Retina (tissue), 1 donor: ENCODE measurements at places on chromosomes 7 and 10.

- DNase-seq = no peak
Measured at GRCh38 chr7:157380416-157380815, 43.6 kb downstream of the DNAJB6 start.

GRCh38 chr7:18109762-18110161 is 82.1 kb upstream of the PRPS1L1 start:
- DNase-seq = no peak

DNA sequence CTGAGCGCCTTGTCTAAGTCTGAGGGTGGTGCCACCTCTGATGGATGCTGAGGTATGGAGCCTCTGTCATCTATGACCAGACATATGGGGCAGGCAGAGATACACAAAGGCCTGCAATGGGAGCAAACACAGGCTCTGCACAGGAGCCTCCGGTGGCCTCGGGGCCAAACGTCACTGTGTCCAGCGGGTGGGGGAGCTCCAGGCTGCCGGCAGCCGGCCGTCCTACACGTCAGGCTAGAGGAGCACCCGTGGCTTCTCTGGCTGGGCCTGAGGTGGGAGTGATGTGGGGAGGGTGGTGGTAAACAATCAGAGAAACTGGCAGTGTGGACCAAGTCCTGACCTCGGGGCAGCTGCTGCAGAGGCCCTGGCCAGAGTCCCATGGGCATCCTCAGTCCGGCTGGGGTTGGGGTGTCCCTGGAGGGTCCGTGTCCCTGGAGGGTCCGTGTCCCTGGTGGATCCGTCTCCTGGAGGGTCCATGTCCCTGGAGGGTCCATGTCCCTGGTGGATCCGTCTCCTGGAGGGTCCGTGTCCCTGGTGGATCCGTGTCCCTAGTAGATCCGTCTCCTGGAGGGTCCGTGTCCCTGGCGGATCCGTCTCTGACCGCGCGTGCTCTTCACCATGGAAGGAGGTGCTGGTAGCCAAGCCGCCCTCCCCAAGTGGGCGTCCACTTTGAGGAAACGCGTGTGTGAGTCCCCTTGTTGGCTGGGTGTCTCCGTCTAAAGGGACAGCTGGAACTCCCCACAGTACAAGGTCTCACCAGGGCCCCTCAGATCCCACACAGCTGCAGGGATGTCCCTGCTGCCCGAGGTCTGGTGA is 24.2 kb upstream of the FAM20C start:
- no peak for DNase-seq

DNA sequence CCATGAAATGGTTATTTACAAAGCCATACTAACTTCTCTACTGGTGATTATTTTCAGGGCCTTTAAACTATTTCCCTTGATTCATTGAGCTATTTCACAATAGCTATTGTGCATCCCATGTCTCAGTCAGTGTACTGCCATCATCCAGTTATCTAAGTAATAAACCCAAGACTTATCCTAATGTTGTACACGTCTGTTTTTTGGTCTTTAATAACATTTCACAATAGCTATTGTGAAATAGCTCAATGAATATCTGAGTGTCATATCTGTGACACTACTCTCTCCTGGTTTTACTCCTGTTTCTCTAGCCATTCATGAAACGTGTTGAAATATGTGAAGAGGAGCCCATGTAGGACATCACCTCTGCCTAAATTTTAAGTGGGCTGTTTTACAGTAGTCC is 36.5 kb upstream of the TMEM140 start:
- no peak for DNase-seq

- DNase-seq = no peak
Measured at GRCh38 chr7:155832581-155832981, 20.3 kb upstream of the SHH start.

DNA sequence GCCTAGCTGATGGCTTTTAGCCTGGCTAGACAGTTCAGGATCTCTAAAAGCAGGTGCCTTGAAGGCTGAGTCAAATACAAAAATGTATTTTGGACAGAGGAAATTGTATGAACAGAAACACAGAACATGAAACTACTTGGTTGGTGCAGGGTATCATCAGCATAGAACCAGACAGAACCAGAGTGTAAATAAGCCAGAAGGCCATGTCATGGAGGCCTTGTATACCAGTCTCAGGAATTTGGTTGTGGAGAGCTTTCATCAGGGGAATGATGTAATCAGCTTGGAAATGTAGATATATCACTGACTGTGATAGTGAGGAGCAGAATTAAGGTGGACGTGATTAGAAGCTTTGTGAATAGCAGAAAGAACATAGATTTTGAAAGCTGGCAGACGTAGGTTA is 82.9 kb downstream of the CFTR start:
- no peak for DNase-seq

- no peak for DNase-seq
Measured at GRCh38 chr10:34918060-34918775, 103.1 kb upstream of the PARD3 start.

GRCh38 chr7:183496-184292 is 8.7 kb upstream of the FAM20C start:
- no peak for DNase-seq

DNA sequence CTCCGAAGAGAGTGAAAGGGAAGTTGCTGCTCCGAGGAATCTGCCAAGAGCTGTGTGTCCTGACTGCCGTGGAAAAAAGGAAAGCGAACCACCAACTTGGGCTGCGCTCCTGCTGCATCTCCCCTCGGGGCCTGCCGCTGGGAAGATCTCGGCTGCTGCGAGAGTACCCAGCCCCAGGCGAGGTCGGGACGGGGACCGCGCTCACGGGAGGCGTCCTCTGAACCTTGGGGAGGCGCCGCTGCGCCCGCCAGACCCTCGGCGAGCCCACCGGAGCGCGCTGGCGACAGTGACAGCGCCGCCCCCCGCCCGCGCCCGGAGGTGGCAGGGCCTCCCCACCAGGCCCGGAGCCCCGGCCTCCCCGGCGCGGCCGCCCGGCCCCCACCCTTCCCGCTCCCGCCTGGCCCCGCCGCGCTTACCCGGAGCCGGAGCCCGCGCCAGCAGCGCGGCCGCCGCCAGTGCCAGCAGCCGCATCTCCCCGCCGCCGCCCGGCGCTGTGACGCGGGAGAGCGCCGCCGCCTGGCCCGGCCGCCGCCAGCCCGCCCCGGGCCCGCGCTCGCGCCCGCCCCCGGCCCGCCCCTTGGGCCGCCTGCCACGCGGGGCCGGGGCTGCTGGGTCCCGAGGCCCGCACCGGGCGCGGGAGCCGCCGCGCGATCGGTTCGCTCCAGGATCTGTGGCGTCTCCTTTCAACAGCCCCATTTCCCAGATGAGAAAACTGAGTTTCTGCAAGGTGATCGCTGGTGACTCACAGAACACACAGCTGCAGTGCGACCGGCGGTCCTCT is at the start of gene VSTM4:
Gene VSTM4, minus strand, starts transcription at position 508 of the 781 bp plus-strand sequence. Its CDS starts 37 bp downstream, at position 471.
- DNase-seq = peak; percentile 77

- peak; percentile 80 for DNase-seq
Measured at GRCh38 chr10:66925896-66926715, at the start of gene LRRTM3. Gene LRRTM3, plus strand, starts transcription at chr10:66926036.

DNA sequence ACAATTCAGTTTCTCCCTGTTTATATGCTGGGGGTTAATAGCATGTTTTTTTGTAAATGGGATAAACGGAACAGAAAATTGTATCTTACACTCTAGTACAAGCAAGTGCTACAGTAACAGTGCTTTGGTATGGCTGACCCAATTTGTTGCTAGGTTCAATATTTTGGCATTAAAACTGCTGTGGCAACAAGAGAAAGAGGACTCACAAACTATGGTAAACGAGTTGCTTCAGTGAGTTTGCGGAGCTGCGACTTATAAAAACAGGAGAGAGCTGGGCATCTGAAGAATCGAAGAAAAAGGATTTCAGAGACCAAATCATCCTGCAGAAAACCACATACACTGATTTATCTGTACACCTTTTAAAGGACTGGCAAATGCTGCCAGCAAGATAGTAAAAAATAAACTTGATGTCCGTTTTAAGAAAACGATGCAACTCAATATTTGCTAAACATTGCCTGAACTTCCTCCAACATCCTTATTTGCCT is 2.2 kb downstream of the GLUD1 start:
- DNase-seq = peak; percentile 8

GRCh38 chr7:41287559-41288335 is 415.1 kb downstream of the INHBA start:
- no peak for DNase-seq

DNA sequence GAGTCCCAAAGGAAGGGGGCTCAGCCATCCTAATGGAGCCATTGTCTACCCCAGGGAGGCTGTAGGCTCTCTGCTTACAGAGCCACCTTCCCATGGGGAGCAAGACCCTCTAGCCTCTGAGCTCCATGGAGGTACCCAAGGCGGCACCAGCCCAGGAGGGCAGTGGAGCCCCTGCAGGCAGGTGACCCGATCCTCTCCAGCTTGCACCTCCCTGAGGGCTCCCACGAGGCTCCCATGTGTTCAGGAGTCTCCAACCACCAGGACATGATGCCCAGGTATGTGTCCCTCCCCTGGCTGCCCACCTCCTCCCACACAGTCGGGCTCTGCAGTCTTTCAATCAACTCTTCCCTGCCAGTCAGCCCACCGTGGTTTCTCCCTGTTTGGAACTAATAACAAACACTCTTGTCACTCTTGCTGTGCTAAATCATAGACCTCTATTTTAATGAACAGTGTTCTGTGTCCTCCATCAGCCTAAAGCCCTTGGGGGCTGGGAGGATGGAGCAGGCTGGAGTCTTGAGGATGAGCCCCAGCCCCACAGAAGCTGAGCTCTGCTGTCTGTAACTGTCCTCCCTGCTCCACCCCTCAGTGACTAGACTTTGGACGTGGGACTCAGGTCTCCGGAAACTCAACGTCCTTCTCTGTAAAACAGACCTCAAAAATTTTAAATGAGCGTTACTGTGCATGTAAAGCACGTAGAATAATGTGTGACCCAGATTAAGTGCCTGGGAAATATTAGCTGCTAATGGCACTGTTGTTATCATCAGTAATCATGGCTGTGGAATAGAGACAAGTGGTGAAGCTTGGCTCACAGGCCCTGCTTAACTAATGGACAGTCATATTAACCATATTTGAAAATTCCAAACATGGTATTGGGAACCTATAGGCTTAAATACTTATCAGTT is 298.9 kb downstream of the WDR37 start:
- DNase-seq = no peak

GRCh38 chr7:22173685-22174573 is 183.0 kb downstream of the RAPGEF5 start:
- DNase-seq = no peak

DNA sequence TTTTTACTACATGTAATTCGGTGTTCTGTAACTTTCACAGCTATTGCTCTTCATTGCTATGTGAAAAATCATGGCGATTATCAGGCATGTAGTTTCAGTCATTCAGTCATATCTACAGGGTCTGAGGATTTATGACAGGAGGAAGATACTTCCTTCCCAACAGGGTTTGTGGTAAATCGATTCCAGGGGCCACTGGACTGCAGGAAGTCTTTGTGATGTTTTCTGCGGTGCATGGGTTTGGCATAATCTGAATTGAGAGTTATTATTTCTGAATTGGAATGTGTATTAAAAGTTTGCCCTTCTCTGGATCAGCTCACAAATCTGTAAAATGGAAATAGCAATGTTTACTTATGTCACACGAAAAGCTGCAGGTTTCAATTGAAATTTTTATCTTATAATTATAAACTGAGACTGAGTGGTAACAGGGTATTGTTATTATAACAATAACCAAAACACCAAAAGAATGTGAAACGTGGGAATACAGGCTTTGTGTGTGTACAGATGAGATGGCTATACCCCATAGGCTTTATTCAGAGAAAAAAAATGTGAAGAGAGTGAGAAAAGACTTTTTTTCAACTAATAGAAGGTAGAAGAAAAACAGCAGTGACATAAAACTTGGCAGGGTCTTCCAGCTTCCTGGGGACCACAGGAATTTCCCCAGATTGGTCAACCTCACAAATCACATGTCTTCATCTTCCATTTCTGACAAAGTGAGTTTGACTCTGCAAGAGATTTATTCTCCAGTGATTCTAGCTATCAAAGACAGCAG is 307.7 kb upstream of the NFE2L3 start:
- no peak for DNase-seq

DNA sequence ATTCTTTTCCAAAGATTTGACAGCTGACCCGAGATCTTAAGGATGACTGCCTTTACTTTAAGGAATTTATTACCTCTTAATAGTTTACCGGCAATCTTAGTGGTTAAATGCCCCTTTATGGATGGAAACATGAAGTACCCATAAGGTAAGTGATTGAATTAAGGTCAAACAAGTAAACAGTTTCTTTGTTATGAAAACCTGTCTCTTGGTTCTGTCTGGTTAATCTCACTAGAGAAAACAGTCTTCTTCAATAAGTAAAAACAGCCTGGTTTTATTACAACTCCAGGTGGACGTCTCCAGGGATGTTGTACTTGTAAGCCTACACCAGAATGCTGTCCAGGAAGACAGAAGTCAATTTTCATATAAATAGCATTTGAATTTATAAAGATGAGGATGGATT is 161.8 kb upstream of the MTPN start:
- DNase-seq = no peak

DNA sequence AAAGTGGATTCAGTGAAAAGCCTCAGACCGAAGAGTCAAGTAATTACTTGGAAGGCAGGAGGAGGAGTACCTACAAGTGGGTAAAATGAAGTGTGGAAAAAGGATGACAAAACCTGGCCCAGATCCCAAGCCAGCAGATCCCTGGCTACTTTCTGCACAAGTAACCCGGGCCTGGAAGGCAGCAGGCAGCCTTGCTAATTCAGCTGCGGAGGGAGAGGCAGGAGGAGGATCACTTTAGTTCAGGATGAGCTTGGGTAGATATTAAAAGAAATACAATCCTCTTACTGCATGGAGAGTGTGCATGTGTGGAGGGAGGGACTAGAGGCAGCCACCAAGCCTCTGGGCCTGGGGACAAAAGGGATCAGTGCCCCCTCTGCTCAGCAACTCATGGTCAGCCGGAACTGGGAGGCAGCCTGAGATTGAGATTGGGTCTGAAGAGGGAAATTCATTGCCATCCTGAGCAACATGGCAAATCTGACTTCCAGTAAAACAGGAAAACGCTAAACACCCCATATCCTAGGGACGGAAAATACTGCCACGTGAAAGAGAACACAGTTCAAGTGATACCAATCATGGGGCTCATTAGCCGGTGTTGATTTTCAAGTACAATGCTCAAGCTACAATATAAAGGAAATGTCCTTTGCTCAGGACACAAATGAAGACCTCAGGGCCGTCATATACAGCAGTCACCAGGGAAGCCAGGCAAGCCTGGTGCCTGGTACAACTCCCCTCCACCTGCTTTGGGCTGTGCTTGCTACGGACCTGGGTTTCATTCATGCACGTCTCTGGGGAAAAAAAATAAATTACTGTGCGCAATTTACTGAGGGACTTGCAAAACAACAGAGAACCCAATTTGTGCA is 1.3 kb downstream of the AMPH start:
- peak; percentile 63 for DNase-seq

- DNase-seq = no peak
Measured at GRCh38 chr7:66308411-66308810, 103.3 kb downstream of the TPST1 start.

DNA sequence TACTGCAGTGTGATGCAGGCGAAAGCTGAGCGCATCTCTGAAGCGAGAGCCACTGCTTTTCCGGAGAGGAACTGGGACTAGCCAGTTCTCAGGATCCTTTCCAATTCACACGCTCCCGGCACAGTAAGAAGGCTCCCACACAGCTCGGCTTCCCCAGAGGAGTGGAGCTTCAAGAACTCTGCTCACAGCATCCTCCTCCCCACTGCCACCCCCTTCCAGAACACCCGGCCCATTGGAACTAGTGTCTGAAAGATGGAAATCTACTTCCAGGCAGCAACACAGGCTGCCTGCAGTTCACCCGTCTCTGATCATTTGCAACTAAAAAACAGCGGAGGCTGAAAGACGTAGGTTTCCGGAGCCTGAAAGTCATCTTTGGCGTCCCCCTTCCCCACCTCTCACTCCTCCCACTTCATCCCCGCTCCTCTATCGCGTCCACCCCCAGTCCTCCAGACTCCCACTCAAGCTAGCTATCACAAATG is at the start of gene DGKB:
Gene DGKB, minus strand, starts transcription at position 163 of the 479 bp plus-strand sequence.
- peak; percentile 75 for DNase-seq

GRCh38 chr10:121696854-121697253 is 98.6 kb upstream of the FGFR2 start:
- DNase-seq = no peak
